ENCODE measurements at places on chromosomes 4 and X.

- no peak for DNase-seq
Observed at GRCh38 chr4:114163051-114163450, 183.6 kb upstream of the ARSJ start.

DNA sequence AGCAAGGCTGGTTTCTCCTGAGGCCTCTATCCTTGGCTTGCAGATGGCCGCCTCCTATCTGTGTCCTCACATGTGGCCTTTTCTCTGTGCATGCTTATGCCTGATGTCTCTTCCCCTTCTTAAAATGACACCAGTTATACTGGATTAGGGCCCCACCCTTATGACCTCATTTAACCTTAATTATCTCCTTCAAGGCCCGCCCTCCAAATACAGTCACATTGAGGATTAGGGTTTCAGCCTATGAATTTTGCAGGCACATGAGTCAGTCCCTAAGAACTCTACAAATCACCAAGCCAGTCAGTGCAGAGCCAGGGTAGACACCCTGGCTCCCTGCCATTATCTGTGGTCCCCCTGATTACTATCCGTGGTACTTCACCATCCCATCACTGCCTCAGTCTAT, 51.6 kb downstream of the MAML3 start:
- DNase-seq: no peak

- DNase-seq: no peak
Observed at GRCh38 chr4:73751166-73751565, 10.8 kb downstream of the CXCL8 start.

GRCh38 chr4:86608757-86609375, 14.8 kb downstream of the PTPN13 start:
- DNase-seq: no peak

DNA sequence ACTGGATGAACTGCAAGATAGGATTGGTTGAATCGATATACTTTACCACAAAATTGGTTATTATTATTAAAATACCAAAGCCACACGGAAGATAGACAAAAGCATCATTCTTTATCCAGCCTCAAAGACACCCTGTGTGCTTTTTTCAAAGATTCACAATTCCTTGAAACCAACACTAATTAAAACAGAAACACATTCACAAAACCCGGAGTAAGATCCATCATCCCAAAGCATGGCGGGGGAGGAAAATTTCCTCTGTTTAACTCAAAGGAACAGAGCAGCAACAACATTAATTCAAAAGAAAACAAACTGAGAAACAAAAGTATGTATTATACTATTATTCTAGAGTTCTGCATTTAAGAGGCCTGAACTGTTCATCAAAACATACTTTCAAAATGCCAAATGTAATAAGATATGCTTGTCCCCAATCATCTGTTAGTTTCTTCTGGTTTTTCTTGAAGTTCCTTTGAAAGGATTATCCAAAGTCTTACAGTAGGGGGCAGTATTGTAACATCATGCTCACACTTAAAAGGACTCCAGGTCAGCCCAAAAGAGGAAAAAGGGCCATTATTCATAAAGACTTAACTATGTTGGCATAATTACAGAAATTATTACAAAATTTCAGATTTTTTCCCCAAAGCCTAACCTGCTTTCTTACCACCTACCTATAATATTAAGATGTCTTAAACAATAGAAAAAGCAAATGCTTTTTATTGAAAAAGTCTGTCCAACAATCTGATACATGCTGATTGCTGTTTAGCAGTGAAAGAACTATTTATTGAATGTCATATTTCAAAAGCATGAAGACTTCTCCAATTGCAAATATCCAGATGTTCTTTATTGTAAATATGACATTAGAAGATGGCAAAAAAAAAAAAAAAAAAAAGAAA, 168.7 kb downstream of the SCFD2 start:
- no peak for DNase-seq

DNA sequence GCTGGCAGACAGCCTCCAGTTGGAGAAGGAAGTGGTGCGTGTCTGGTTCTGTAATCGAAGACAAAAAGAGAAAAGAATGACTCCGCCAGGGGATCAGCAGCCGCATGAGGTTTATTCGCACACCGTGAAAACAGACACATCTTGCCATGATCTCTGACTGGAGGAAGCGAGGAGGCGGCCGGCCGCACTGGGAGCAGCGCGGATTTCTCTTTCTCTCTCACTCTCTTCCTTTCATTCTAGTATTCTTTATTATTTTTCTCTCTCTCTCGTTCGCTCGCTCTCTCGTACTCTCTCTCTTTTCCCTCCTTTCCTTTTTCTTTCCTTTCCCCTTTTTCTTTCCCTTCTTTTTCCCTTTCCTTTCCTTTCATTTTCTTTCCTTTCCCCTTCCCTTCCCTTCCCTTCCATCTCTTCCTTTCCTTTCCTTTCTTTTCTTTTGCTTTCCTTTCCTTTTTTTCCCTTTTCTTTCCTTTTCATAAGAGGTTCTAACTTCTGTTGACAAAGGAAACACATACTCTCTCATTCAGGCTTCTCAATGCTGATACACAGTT, 1.2 kb downstream of the POU3F4 start:
- no peak for DNase-seq

DNA sequence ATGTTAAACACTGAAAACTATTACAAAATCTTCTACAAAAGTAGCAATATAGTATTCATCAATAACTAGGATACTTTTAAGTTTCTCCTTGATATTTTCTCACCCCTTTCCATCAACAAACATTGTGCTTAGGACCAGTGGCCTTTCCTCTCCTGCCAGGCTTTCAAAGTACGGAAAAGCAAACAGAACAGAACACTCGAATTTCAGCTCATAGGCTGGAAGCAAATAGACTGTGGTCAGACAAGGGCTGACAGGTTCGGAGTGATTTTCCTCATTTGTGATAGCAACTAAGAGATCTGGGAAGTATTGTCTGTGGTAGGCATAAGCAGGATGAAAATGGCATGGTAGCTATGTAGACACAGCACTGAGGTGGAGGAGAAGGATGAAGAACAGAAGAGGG, 68.6 kb upstream of the SORBS2 start:
- no peak for DNase-seq

DNA sequence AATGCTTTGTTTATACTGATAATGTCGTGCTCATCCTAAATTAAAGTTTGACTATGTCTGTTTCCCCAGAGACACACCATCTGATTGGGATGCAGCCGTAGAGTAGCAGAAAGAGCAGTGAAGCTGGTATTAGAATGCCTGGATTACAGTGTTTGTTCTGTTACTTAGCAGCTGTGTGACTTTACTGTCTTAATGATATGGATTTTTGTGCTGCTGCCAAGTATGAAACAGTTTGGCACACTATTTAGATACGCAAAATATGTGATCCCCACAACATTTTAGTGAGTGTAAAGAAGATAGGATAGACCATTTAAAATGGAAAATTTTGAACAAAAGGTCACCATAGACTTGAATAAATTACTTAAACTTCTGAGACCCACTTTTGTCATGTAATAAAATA, 1.2 kb upstream of the CHIC1 start:
- no peak for DNase-seq

GRCh38 chrX:114532111-114532805, 51.6 kb upstream of the HTR2C start:
- DNase-seq: no peak

DNA sequence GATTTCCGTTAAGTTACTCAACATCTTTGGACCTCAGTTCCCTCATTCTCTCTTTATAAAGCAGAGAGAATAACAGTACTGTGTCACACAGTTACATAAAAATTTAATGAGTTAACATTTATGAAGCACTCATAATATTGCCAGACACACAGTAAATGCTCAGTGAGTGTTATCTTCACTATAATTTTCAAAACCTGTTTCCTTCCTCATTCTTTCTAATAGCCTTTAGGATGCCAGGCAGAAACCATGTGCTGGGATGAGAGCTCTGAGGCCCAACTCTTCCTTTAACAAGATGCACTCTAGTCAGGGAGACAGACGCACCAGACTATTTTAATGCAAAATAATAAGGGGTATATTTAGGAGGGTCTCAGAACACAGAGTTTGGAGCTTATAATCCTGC, 208.2 kb downstream of the STK32B start:
- DNase-seq: no peak

Data from T-helper 2 cell treated with Interferon-gamma antibody and Interleukin-4, amounts not matched to agents 5 μg/mL and 100 μg/mL, for 36 hours (primary cell).